ENCODE measurements at places on chromosomes 7 and 10. TPM values are rescaled to one million over a fixed set of nuclear protein-coding genes. Genes with fewer than 3 reads are reported as not detected.

DNA sequence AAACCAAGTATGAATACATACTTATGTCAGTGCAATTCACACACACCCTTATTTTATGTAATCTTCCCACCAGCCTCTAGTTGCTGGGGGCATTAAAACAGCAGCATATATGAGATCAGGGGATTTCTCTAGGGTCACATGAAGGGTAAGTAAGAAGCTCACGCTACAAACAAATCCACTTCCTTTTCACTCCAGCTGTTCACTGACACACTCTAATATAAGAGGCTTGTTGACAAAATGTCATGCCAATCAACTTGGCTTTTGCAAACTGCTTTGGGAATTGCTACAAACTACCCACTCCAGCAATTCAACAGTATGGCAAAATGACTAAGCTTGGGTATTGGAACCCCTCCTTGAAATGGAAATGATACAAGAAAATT is 10.3 kb downstream of the FAM3C start:
- no peak for DNase-seq

GRCh38 chr7:129702316-129702715 is 90.8 kb downstream of the NRF1 start:
- DNase-seq = no peak

GRCh38 chr10:109893386-109893785 is 29.9 kb downstream of the XPNPEP1 start:
- DNase-seq = no peak

DNA sequence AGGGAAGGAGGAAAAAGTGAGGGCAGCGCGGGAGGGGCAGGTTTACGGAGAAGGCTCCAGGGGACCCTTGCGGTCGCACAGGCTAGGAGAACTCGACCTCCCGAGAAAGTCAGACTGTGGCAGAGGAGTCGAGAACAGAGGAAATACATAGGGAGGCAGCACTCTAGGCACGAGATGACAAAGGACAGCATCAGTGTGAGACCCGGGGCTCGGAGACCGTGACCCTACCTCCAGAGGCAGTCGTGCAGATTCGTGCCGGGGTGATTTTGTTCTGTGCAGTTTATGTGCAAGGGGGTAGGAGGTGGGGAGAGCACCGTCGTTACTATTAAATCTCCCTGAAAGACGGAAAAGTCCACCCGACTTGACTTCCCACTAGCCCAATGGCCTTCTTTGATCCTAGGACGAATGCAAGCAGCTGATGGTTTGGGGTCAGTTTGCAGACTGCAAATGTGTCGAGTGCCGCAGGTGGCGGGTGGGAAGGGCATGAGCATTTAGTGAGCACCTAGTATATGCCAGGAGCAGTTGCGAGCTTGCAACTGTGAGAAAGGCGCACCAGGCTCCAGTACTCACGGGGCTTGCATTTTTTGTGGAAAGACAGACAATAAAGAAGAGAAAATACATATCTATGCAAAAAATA is 674 bp upstream of the OSBPL3 start:
- DNase-seq = peak; percentile 67

- DNase-seq = no peak
Measured at GRCh38 chr10:31353574-31353973, 34.6 kb downstream of the ZEB1 start.

DNA sequence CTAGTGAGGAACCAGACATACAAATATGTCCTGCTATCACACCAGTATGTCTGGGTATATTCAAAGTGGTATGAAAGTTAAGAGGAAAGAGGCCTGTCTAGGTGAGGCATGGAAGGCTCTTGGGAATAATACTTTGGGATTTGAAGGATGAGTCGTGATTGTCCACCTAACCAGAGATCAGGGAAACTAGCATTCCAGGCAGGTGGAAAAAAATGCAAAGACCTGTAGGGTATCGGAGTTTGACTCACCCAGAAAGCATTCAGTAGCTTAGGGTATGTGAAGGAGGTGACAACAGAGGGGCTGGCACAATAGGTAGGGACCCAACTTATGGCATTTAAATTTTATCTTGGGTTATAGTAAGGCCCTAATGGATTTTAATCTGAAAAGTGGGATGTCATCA is 950 bp upstream of the GCC1 start:
- DNase-seq = no peak

GRCh38 chr10:100896876-100897461 is 15.8 kb upstream of the SLF2 start:
- no peak for DNase-seq

DNA sequence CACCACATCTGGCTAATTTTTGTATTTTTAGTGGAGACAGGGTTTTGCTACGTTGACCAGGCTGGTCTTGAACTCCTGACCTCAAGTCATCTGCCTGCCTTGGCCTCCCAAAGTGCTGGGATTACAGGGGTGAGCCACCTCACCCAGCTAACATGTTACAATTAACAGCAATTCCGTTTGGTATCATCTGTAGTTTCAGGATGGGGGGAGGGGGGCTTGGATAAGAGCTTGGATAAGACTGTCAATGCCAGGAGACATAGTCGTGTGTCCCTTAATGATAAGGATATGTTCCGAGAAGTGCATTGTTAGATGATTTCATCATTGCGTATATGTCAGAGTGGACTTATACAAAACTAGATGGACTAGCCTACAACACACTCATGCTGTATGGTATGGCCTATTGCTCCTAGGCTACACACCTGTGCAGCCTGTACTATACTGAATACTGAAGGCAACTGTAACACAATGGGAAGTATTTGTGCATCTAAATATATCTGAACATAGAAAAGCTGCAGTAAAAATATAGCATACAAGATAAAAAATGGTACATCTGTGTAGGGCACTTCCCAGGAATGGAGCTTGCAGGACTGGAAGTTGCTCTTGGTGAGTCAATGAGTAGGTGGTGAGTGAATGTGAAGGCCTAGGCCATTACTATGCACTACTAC is 103.9 kb upstream of the TNS3 start:
- no peak for DNase-seq

DNA sequence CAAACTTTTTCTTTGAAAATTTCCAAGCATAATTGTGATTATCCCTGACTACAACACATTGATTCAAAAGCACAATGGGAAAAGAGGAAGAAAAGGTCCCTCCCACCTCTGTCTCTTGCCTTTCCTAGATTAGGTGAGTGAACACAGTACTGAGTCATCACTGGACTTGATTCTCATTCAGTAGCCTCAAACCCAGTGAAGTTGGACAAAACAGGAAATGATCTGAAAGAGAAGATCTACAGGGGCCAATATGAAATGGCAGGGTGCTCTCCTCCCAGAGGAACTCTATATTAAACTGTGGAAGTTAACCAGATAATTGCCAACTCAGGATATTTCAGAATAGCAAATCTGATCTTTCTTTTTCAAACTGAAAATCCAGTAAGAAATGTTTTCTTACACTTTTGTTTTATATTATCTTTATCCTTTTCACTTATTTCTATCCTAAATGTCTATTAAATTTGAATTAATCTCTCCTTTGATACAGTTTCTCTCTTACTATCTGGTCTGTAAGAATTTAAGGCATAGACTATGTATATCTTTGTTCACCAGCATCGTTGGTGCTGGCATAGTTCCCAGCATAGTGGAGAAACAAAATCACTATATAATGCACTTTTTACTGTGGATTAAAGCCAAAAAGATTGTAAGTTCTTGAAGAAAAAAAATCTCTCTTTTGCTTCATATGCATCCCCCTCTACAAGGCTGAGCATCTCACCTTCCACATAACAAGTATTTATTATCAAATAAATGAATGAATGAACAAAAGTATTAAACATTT is 41.4 kb upstream of the IKZF1 start:
- no peak for DNase-seq

PIK3AP1 gene
- 13.2 TPM for total RNA-seq

DNA sequence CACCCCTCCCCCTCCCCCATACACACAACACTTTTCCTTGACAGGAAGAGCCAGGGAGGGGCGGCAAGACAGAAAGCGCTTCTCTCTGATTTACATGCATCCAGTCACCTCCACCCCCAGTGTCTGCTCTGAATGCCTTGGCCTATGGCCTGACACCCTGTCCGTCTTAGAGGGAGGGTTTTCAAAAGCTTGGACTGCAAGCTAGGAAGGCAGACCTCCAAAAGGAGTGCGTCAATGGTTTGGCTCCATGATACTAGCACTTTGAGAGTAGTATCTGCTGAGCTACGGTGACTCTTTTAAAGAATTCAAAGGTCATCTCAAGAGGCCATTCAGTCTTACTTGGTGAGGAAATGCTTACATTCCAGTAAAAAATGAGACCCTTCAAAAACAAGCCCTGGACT is 20.3 kb upstream of the PAX2 start:
- DNase-seq = peak; percentile 24

WDR86 gene
- total RNA-seq = 23.8 TPM

ABCB1 gene
- 5.7 TPM for total RNA-seq

CAMK2B gene
- 2.0 TPM for total RNA-seq

PNLIPRP3 gene
- total RNA-seq = not detected

Measured in sigmoid colon (tissue), 7 donors.